ENCODE measurements at places on chromosomes 13 and 19. TPM values are rescaled to one million over a fixed set of nuclear protein-coding genes. Genes with fewer than 3 reads are reported as not detected.

DNA sequence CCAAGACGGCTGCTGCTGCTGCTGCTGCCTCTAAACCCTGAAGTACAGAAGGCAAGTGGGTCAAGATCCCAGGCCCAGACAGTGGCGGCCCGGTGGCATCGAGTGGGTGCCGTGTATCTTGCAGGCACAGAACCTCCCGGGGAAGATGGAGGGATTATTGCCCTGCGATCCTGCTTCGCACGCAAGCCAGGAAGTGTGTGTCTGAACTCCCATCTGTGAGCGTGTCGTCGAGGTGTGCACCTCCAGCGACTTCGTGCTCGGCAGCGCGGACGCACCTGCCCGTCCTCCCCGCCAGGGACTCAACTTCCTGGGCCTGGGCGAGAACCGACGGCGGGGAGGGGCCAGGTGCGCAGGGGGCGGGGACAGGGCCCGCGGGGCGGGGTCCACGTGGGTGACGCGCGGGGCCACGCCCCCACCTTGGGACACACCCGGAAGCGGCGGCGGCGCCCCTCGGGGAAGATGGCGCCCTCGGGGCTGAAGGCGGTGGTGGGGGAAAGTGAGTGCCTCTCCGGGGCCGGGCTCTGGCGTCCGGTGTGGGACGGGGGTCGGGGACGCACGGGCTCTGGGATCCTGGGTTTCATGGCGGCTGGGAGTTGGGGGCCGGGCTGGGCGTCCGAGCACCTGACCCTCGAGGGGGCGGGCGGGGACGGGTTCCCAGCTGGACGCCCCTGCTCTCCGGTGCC, at the start of gene STXBP2:
Gene STXBP2 (plus strand): TSS at position 420 of the 683 bp plus-strand sequence. CDS start 40 bp downstream, at position 460.
- no peaks in the 10 kb centered on the region for H3K36me3 ChIP-seq
- no peaks in the 10 kb centered on the region for H3K4me1 ChIP-seq
- no peak within 1 kb of the TSS for H3K27ac ChIP-seq
- peak within 1 kb of the TSS; percentile 31 for H3K4me3 ChIP-seq
- no peak for DNase-seq

DNA sequence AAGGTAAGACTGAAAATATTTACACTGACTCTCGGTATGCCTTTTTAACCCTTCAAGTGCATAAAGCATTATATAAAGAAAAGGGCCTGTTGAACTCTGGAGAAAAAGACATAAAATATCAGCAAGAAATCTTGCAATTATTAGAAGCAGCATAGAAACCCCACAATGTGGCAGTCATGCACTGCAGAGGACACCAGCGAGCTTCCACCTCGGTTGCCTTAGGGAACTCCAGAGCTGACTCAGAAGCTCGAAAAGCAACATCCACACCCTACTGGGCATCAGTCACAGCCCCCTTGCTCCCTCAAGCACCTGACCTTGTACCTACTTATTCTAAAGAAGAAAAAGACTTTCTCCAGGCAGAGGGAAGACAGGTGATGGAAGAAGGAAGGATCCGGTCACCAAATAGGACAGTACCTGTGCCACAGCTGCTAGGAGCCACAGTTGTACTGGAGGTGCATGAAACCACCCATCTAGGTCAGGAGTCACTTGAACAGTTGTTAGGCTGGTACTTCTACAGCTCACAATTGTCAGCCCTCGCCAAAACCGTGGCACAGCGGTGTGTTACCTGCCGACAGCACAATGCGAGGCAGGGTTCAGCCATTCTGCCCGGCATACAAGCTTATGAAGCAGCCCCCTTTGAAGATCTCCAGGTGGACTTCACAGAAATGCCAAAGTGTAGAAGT, 2.9 kb downstream of the ZNF816 start:
- DNase-seq, result no peak
- no peaks in the 10 kb centered on the region for H3K4me1 ChIP-seq
- no peak overlapping the region for H3K4me3 ChIP-seq
- no peaks in the 10 kb centered on the region for H3K27me3 ChIP-seq
- H3K27ac ChIP-seq, result no peak overlapping the region
- no peaks in the 10 kb centered on the region for H3K36me3 ChIP-seq

DNA sequence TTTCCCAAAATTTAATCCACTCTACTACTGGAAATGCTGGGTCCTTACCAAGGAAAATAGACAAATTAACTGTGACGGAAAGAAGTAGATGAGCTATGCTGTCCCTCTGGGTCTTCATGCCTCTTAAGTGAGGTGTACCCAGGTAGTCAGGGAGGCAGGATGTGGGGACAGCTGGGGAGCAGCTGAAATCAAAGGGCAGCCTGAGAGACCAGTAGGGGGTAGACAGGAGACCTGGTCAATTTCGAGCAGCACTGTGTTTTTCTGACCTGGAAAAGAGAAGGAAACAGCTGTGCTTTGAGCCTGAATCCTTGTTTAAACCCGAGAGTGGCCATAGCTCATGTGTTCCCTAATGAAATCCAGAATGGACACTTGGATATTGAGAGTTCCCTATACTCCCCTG, 587.3 kb downstream of the EFNB2 start:
- no peaks in the 10 kb centered on the region for H3K4me1 ChIP-seq
- H3K27me3 ChIP-seq, result no peaks in the 10 kb centered on the region
- H3K4me3 ChIP-seq, result no peak overlapping the region
- H3K36me3 ChIP-seq, result no peaks in the 10 kb centered on the region

- no peak for DNase-seq
- H3K27me3 ChIP-seq, result no peaks in the 10 kb centered on the region
- no peak within 1 kb of the TSS for H3K27ac ChIP-seq
Measured at GRCh38 chr19:14674764-14675163, at the start of gene ADGRE3. Gene ADGRE3, minus strand, starts transcription at chr19:14674844. Its CDS starts 74 bp downstream, at chr19:14674770.

- no peak overlapping the region for H3K27ac ChIP-seq
- H3K4me1 ChIP-seq, result no peaks in the 10 kb centered on the region
- H3K36me3 ChIP-seq, result no peaks in the 10 kb centered on the region
Measured at GRCh38 chr13:67635754-67636153, 405.6 kb upstream of the PCDH9 start.

GRCh38 chr13:30042891-30043630, 192.6 kb upstream of the UBL3 start:
- no peak overlapping the region for H3K27ac ChIP-seq
- H3K4me3 ChIP-seq, result no peak overlapping the region
- DNase-seq, result no peak
- no peaks in the 10 kb centered on the region for H3K4me1 ChIP-seq

GRCh38 chr13:61410669-61411297, 4.9 kb downstream of the PCDH20 start:
- DNase-seq, result no peak
- H3K36me3 ChIP-seq, result no peaks in the 10 kb centered on the region
- no peak overlapping the region for H3K27ac ChIP-seq
- H3K4me3 ChIP-seq, result no peak overlapping the region
- H3K27me3 ChIP-seq, result no peaks in the 10 kb centered on the region
- H3K4me1 ChIP-seq, result no peaks in the 10 kb centered on the region

- H3K4me3 ChIP-seq, result no peak overlapping the region
- no peaks in the 10 kb centered on the region for H3K36me3 ChIP-seq
- DNase-seq, result peak; percentile 80
- no peaks in the 10 kb centered on the region for H3K27me3 ChIP-seq
- H3K4me1 ChIP-seq, result peaks cover 17% of the 10 kb centered on the region
Measured at GRCh38 chr19:14147797-14148605, 11.6 kb upstream of the ASF1B start.

CHST8 gene
- 0.69 TPM for total RNA-seq

ADAT3 gene
- 2.1 TPM for total RNA-seq

DCT gene
- 0.88 TPM for total RNA-seq
